Stimulated activated CD4-positive, alpha-beta T cell treated with anti-CD3 and anti-CD28 coated beads, Interleukin-2, amount 100 ng/mL, for 4 hours (primary cell): ENCODE measurements at places on chromosomes 6 and 20.

- no peak for DNase-seq
Measured at GRCh38 chr6:148261470-148261869, 81.2 kb upstream of the SASH1 start.

DNA sequence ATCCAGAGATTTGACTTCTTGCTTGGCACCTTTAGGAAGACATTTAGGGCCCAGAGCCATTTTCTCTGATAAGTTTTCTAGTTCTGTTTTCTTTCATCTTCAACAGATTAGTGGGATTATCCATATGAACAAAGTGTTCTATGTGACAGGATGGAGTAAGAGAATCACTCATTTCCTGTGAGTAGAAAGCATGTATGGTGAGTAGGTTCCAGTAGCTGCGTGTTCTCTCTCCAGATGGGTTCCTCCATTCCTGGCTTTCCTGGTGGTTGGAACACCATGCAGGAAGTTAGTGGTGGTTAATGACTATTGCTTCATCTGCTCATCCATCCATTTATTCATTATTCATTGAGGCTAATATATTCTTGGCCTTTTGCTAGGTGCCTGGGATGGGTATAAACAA is 54.0 kb downstream of the EFCAB8 start:
- DNase-seq, result no peak

- DNase-seq, result no peak
Measured at GRCh38 chr6:108927927-108928326, 79.7 kb downstream of the ARMC2 start.

DNA sequence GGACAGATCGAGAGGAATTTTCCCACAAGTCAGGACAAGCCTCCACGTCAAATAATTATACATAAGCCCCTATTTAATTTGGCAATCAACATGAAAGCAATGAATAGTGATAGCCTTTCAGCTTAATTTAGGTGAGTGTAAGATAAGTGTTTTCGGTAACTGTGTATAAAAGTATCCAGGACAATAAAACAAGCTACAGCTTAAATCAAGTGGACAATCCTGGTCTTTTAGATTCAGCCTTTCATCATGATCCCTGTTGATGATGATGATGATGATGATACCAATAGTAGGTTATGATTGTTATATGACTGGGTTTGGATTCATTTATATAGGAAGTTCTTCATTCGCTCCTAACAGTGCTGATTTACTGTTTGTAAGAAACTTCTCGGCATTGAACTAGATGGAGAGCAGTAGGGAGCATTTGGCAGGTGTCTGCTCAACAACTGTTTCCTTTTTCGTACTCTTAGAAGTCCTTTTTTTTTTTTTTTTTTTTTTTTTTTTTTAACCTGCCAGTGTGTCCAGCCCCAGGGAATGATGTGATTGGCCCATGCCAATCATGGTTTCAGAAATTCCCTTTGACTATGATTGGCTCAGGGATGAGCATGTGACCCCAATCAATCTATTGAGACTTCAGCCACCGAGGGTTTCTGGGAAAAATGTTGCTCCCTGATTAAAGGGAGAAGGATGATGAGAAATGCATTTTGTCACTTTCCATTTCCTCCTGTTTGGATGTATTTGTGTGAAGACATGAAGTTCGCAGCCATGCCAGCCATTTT is 11.3 kb upstream of the RNF182 start:
- no peak for DNase-seq

- no peak for DNase-seq
Measured at GRCh38 chr6:139642346-139642745, 267.9 kb upstream of the CITED2 start.

- no peak for DNase-seq
Measured at GRCh38 chr20:48839154-48839917, 11.5 kb upstream of the PREX1 start.

DNA sequence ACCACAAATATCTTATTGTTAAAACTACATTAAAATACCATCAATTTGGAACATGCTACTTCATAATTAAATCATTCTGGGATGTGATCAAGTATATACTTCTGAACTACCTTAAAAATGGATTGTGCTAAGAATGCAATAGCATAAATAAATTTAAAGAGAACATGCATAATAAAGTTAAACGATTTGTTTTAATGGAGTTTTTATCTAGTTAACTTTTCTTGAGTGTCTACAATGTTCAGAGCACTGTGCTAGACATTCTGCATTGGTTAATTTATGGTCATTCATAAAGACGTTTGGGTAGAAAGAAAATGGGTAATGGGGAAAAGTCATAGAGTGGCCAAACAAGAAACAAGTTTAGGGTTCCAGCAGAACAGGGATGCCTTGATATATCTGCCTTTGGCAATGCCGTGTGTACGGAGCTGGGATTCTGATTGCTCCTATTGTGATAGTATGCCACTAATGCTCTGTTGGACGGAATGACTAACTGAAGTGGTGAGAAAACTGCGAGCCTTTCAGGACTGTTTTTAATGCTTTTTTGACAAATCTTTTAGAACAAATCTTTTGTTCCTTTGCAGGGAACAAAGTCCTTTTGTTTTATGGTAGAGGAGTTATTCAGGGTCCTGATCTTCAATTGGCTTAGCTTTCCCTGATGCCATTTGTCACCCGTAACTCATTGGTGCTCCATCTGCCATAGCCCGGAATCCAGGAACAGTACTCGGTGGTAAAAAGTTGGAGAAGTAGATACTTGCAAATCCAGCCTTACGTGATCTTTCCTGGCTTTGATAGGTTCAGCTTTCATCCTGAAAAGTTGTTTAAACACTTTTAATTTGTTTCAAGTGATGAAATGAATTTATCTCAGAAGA is 162.6 kb downstream of the BCKDHB start:
- no peak for DNase-seq

DNA sequence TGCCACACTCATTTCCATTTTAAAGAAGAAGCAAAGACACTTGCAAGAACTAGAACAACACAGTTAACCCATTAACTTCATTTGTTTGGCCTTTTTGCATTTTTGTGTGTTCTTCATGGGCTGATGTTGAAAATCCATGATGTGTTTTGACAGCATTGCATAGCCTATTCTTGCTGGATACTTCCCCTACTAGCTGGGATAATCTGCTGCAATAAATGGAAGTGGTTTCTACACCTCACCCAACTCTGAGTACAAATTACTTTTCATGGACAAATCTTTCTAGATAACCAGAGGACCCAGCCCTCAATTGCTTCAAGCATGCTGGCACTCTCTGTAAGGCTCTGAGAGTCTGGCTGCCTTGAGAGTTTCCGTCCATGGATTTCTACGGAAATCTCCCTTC is 26.5 kb downstream of the CST9L start:
- no peak for DNase-seq

DNA sequence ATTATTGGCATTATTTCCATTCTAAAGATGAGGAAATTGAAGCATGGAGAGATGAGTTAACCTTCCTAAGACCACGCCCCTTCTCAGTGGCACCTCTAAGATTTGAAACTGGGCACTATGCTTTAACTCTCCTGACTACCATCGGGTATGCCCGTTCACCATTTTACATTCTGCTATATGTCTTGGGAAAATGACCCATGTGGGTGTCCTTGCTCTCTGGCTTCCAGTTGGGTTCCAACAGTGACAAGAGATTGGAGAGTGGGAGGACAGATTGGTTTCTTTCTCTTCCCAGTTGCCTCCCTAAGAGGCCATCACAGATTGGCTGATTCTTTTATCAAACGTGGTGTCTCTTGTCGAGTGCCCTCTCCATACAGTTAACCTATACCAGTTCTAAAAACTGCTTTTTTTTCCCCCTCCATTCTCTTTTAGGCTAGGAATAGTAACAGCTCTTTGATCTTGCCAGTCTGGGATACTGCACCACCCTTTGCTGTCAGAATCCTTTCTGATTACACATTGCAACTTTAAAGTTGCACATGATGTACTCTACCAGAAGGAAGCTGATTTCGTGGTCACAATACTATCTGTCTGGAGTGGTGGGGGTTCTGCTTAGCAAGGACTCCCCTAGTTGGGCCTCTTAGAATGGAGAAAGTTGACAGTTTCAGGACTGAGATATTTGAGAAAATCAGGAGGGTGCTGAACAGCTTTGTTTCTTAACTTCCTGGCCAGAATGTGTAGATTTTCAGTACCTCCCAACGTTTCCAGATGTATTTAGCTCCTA is 88.0 kb upstream of the ELOVL5 start:
- DNase-seq, result no peak

DNA sequence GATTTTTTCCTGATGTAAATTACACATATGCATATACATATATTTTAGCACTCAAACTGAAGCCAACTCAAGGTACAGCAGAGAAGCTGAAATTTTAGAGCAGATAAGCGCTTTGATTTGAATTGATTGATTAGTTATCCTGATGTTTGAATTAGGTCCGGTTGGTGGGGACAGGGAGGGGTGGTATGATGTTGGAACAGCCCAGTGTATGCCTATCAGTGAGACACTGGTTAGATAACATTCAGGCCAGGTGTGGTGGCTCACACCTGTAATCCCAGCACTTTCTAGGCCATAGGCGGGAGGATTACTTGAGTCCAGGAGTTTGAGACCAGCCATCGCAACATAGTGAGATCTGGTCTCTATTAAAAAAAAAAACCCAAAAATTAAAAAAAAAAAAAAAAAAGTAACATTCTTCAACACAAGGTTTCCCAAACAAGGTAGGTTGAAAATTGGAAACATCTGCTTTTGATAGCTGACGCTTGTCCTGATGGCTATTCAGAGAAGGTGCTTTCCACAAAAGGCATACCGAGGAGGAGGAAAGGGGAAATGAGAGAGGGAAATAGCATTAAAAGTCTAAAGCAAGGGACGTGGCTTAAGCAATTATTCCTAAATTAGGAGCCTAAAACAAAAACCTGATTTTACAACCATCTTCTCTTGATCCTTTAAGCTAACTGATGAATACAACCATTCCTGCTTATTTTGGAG is 288.4 kb upstream of the JARID2 start:
- no peak for DNase-seq

- DNase-seq, result no peak
Measured at GRCh38 chr6:137775720-137776119, 91.3 kb upstream of the TNFAIP3 start.

DNA sequence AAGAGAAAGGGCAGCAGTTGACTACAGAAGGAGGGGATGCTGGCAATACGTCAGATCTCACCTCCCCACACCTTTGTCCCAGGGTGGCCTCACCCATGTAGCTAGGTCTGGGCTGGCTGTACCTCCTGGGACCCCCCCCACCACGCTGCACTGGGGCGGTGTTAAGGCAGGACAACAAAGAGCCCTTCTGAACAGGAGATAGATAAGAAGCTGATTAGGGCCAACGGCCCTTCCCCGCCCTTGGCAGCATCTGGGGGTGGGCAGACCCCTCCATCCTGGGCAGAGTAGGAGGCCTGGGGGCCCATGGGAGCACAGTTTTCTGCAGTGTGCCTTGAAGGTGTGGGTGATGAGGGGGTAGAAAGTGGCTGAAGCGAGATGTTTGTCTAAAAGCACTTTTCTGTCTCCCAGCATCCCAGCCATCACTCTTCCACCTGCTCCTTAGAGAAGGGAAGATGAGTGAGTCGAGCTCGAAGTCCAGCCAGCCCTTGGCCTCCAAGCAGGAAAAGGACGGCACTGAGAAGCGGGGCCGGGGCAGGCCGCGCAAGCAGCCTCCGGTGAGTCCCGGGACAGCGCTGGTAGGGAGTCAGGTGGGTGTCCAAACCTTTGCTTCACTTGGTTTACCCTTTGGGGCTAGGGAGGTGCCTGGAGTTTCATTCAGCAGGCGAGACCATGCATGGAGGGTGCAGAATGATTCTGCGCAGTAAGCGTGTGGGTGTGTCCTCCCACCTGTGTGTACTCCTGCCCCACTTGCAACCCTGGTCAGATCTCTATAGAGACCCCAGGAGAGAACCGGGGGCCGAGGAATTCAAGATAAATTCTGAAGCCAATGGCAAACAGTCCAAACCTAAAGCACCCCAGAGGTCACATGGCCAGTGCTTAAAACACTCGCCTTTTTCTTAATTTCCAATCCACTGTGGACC is 3.9 kb downstream of the HMGA1 start:
- DNase-seq, result no peak

DNA sequence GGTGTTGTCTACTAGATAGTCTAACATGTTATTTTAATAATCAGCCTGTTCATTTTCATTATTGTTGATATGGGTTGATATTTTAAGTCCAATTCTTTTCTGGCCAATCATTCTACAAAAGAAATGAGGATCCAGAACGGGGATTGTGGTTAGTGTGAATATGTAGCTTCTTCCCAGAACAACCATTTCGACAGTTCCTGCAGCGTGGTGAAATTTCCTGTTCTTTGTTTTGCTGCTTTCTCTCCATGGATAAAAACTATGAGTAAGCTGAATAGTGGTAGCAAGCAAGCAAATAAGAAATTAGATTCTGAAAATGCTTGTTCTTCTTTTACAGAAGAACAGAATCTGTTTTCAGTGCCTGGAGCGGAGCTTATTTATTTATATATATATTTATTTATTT is 65.5 kb upstream of the F13A1 start:
- DNase-seq, result no peak

DNA sequence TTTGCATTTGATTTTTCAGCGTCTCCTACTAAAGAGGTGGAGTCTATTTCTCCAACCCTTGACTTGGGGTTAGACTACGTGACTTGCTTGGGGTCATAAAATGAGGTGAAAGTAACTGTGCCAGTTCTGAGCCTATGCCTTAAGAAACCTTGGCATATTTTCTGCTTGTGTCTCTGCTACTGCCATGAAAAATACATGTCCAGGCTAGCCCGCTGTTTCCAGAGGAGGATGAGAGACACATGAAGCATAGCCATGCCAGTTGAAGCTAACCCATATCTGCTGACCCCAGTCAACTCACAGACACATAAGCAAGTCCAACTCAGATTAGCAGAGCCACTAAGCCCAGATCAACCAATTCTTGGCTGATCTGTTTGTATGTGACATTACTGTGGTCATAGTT is 38.7 kb downstream of the SCP2D1 start:
- DNase-seq, result no peak

- no peak for DNase-seq
Measured at GRCh38 chr6:37127961-37128862, 41.7 kb upstream of the PIM1 start.

DNA sequence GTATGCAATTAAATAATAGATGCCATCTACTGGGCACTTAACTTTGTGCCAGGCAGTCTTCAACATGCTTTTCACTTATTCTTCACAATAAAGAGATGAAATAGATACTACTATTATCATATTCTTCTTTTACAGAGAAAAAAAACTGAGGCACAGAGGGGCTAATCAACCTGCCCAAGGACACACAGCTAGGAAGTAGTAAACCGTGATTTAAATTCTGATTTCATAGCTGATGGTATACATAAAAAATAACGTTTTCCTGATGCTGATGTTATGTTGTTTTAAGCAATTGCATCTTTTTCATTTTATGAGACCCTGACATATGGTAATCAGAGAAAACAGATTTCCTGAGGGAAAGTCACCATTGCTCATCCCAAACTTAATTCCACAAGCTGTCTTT is 45.1 kb upstream of the ATXN1 start:
- no peak for DNase-seq

GRCh38 chr20:32858189-32858588 is 534 bp upstream of the EFCAB8 start:
- DNase-seq, result no peak

DNA sequence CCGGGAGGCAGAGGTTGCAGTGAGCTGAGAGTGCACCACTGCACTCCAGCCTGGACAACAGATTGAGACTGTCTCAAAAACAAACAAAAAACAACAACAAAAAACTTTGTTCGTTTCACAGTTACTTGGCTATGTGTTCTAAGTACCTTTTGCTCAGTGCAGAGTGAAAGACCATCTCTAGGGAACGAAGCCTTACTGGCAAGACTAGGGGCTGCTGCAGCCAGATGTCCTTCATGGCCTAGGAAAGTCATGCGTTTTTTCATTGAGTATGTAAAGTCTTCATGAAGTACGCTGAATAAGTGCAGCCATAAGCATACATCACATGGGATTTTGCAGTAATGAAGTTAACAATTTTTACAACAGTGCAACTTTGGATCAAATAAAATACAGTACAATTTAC is 111.1 kb downstream of the JARID2 start:
- no peak for DNase-seq

GRCh38 chr6:96836631-96837080 is 621 bp downstream of the GPR63 start:
- DNase-seq, result peak; percentile 0
